Activated CD4-positive, alpha-beta T cell treated with anti-CD3 and anti-CD28 coated beads, Interleukin-2, Interleukin-6, amounts not matched to agents 100 ng/mL and 50 ng/mL, durations not matched to agents 16 hours and 8 hours (primary cell): ENCODE measurements at places on chromosomes 6 and 20.

- no peak for DNase-seq
Measured at GRCh38 chr6:139114746-139115145, 20.1 kb upstream of the HECA start.

DNA sequence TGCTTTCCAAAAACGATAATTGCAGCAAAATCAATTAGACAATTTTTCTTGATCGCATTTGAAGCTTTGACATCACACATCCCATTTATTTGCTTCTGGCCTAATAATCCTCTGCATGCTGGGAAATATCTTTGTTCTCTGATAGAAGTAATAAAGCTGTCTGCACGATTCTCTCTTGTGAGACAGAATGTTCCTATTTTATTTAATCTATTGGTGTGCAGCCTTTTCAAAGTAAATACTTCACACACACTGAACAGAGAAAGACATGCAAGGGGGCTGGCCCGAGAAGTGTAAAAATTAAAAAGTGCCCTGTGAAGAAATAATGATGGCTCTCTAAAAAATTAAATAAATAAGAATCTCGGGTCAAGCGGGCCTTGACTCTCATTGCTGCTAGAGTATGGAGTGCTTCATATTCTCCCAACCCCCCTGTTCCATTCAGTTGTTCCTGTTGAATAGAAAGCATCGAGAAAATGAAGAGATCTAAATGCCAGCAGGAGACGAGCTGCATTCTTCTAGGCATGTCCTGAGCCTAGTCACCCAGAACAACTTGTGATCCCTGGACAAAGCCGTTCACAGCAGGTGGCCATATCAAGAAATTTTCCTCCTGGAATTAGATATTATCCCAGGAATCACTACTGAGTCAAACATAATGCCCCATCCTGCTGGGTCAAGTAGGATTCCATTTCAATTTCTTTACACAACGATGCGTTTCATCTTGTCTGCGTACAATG lies 625.9 kb upstream of the EPHA7 start:
- no peak for DNase-seq

GRCh38 chr20:12466915-12467314 lies 541.9 kb upstream of the SPTLC3 start:
- no peak for DNase-seq

GRCh38 chr20:5602346-5602745 lies 147.9 kb upstream of the SHLD1 start:
- no peak for DNase-seq

DNA sequence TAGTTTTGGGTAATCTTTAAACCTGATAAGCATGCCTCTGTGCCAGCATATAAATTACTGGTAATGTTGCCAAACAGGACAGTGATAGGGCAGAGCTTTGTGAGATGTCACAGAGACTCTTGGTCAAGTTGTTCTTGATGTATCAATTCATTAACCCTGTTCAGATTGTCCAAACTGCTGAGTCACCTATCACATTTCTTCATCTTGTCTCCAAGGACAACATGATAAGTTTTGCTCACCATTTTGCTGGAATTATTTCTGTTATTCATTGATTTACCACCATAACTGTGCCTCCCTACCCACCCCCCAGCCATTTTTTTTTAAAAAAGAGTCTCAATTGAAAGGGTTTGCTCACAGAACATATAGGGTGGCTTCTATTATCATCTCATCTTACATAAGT lies 19.5 kb upstream of the GMNN start:
- DNase-seq, result no peak

DNA sequence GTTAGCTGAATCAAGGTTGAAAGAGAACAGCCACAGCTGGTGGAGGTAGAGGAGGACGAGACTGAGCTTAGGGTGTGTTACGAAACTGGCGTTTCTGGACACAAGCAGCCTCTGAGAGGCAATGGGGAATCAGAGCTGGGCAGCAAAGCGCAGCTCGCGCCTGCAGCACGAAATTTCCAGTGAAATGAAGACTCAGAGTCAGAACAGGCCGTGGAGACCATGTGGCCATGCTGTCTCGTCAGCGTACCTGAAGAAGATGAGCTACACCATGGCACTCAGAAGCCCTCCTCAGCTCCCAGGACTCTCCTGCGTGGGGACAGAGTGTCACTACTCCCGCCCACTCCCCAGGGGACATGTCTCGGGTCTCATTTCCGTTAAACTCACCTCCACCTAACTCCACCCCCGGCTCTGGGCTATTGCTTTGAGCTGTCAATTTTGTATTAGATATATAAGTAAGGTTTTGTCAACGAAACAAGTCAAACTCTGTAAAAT lies 256.9 kb downstream of the ERMARD start:
- DNase-seq, result no peak

DNA sequence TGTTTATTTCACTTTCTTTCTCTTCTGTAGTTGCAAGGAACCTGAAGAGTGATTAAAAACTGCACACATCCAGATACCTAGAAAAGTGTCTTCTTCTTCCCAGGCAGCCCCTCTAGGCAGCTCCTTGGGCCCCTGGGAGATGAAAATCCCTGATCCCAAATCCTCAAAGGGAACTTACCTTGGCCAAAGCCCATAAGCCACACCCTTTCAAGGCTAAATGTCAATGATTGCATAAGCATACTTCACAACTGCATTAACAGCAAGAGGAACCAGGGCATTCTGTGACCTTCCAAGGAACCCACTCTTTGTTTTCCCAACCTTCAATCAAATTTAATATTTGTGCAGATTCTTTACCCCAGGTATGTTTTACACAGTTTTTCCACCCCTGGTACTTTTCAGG lies 4.4 kb upstream of the HMGN3 start:
- no peak for DNase-seq

GRCh38 chr6:53361549-53362031 lies 12.8 kb upstream of the ELOVL5 start:
- DNase-seq, result peak; percentile 77

- no peak for DNase-seq
Measured at GRCh38 chr6:66421570-66421969, 714.5 kb upstream of the EYS start.

- DNase-seq, result no peak
Measured at GRCh38 chr6:53033764-53034163, 31.4 kb upstream of the FBXO9 start.

DNA sequence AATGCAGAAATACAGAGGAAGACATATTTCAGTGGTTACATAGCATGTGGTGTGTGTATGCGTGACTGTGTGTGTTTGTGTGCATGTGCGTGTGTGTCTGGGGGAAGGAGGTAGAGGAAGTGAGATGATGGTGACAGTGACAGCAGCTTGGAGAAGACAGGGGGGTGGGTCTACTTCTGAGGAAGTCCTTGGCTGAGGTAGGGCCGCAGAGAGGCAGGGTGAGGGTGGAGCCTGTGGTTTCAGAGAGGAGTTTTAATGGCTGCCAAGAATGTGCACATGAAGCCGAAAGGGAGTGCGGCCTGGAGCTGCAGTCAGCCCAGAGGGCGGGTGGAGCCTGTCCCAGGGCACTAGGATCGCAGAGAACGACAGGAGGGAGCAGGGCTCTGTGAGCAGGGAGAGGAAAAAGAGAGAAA lies 22.7 kb upstream of the RNF24 start:
- DNase-seq, result peak; percentile 92

DNA sequence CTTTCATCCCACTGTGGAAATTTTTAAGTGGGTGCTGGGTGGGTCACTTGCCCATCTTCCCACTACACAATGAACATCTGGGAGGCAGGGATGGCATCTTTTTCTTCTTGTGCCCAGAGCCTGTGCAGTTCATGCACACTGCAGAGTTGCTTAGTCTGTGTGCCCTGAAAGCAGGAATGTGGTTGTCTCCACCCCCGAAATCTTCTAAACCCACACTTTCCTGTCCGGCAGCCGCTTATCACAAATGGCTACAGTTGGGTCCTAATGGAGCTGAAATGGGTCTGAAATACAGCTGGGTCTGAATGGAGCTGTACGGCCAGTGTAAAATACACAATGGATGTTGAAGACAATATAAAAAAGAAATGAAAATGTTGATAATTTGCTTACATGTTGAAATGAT lies 112.1 kb upstream of the PMEPA1 start:
- DNase-seq, result no peak

DNA sequence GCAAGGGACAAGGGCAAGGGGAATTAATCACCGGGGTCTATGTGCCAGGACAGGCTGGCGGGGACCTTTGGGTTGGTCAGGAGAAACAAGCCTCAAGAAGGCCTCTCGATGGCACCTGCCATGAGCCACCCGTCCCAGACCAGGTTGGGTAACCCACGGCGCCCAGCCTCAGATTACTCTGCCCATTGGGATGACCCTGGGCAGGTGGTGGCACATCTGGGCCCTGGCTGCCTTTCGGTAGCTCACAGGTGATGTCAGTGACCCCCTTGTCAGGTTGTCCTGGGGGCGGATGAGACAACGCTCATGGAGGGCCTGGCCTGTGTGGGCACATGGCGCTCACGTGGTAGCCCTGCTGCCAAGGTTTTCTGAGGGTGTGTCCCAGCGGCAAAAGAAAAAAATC lies 152.2 kb downstream of the SYCP2 start:
- no peak for DNase-seq

GRCh38 chr6:158781692-158782373 lies 37.3 kb downstream of the EZR start:
- DNase-seq, result no peak

GRCh38 chr20:1334370-1334731 lies 5.4 kb upstream of the SDCBP2 start:
- DNase-seq, result no peak

DNA sequence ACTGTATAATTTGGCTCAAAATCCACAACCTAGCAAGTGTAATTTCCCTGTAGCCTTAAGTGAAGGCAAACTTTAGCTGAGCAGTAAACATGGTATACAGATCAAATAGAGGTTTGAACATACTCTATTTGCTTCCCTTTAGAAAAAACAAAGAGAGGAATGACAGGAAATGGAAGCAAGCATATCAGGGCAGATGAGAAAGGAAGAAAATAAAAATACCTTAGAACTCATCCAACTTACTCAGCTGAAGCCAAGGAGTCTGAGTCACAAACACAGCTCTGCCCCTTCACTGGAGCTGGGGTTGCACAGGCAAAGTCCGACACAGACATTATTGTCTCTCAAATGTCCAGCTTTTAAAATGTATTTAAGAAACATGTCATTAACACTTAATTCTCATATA lies 379.9 kb upstream of the IRAK1BP1 start:
- no peak for DNase-seq
